ENCODE measurements at places on chromosomes 11 and 22.
A peak's percentile ranks its signal among the peaks of the same experiment; 100 is the strongest.

- H3K4me1 ChIP-seq = no peaks in the 10 kb centered on the region
- H3K36me3 ChIP-seq = peaks cover 58% of the 10 kb centered on the region
- H3K27me3 ChIP-seq = no peaks in the 10 kb centered on the region
- H3K4me3 ChIP-seq = no peak overlapping the region
- no peak overlapping the region for H3K27ac ChIP-seq
- no peak for DNase-seq
Observed at GRCh38 chr22:31269892-31270579, 22.3 kb downstream of the PIK3IP1 start.

- no peaks in the 10 kb centered on the region for H3K4me1 ChIP-seq
- H3K36me3 ChIP-seq = no peaks in the 10 kb centered on the region
- H3K27ac ChIP-seq = no peak overlapping the region
- H3K4me3 ChIP-seq = no peak overlapping the region
- H3K27me3 ChIP-seq = no peaks in the 10 kb centered on the region
Observed at GRCh38 chr11:14041040-14041439, 78.5 kb downstream of the SPON1 start.

- no peaks in the 10 kb centered on the region for H3K4me1 ChIP-seq
- no peak overlapping the region for H3K27ac ChIP-seq
- no peak overlapping the region for H3K4me3 ChIP-seq
- DNase-seq = no peak
- H3K36me3 ChIP-seq = no peaks in the 10 kb centered on the region
Observed at GRCh38 chr11:64585150-64585549, 5.9 kb upstream of the SLC22A12 start.

DNA sequence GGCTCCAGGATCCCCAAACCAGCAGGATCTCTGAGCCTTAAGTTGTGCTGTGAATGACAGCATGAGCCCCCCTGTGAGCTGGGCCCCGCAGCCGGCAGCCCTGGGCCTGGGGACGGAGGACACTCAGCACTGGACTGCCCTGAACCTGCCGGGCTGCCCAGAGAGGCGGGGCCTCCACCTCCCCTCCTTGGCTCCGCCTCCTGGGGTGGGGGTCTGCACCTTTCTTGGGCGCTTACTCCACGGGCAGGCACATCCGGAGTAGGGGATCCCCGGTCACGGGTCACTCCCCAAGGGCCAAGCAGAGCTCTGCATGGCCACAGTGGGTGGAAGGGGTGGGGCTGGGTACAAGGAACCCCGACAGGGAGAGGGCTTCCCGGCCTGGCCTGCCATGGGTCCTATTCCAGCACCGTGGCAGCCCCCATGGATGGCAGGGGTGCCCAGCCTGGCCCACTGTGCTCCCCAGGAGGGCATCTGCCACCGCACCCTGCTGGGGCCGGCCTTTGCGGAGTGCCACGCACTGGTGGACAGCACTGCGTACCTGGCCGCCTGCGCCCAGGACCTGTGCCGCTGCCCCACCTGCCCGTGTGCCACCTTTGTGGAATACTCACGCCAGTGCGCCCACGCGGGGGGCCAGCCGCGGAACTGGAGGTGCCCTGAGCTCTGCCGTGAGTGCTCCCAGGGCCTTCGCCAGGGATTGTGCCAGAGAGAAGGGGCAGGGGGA lies 5.4 kb downstream of the MUC5B start:
- no peak overlapping the region for H3K4me3 ChIP-seq
- no peaks in the 10 kb centered on the region for H3K36me3 ChIP-seq
- no peaks in the 10 kb centered on the region for H3K4me1 ChIP-seq
- no peaks in the 10 kb centered on the region for H3K27me3 ChIP-seq
- DNase-seq = no peak
- H3K27ac ChIP-seq = no peak overlapping the region

DNA sequence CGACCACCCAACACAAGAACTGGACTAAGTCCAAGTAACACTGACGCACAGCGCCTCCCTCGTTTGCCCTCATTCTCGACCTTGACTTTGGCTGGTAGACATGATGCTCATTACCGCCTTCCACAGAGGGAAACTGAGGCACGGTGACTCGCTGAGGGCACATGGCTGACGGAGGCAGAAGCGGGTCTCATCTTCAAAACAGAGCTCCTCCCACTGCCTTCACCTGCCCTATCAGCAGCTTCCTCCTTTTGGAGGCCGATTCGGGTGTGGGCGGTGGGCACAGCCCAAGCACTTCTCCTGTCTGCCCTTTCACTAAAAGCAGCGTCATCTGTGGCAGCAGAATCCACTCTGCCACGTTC lies 2.0 kb upstream of the KMT5B start:
- no peak overlapping the region for H3K27ac ChIP-seq
- H3K4me1 ChIP-seq = peaks cover 12% of the 10 kb centered on the region
- H3K4me3 ChIP-seq = no peak overlapping the region
- no peaks in the 10 kb centered on the region for H3K27me3 ChIP-seq
- DNase-seq = no peak

DNA sequence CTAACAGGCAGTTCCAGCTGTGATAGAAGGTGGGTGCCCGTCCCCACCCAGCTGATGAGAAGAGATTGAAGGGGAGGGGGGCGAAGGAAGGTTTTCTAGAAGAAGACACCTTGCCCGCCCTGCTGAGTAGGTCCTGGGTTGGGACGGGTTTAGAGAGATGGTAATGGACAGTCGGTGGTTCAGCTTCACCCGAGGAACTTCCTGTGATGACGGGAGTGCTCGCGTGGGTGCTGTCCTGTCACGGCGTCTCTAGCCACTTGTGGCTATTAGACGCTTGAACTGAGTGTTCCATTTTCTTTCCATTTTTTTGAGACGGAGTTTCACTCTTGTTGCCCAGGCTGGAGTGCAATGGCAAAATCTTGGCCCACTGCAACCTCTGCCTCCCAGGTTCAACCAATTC lies 27.6 kb upstream of the MGAT3 start:
- no peak overlapping the region for H3K27ac ChIP-seq
- DNase-seq = no peak
- H3K36me3 ChIP-seq = peaks cover 57% of the 10 kb centered on the region
- no peaks in the 10 kb centered on the region for H3K27me3 ChIP-seq
- peaks cover 35% of the 10 kb centered on the region for H3K4me1 ChIP-seq
- H3K4me3 ChIP-seq = no peak overlapping the region

DNA sequence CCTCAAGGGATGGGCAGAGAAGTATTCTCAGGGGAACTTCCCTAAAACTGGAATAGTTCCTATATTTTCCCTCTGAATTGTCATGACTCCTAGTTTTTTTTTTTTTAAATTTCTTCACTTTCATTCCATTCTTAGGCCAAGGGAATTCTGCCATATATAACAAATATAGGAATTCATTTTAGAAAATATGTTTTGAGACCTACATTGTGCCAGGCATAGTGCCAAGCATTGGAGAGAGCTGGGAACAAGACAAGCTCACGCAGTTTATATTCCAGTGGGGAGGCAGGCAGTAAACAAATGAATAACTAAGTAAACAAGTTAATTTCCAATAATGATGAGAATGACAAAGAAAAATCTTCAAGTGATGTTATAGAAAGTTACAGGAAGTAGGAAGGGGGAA lies 2.6 kb upstream of the NPTXR start:
- no peak overlapping the region for H3K4me3 ChIP-seq
- H3K27ac ChIP-seq = peak overlapping the region; percentile 89
- H3K27me3 ChIP-seq = no peaks in the 10 kb centered on the region
- H3K36me3 ChIP-seq = no peaks in the 10 kb centered on the region
